ENCODE measurements at places on chromosomes 5 and 9.

DNA sequence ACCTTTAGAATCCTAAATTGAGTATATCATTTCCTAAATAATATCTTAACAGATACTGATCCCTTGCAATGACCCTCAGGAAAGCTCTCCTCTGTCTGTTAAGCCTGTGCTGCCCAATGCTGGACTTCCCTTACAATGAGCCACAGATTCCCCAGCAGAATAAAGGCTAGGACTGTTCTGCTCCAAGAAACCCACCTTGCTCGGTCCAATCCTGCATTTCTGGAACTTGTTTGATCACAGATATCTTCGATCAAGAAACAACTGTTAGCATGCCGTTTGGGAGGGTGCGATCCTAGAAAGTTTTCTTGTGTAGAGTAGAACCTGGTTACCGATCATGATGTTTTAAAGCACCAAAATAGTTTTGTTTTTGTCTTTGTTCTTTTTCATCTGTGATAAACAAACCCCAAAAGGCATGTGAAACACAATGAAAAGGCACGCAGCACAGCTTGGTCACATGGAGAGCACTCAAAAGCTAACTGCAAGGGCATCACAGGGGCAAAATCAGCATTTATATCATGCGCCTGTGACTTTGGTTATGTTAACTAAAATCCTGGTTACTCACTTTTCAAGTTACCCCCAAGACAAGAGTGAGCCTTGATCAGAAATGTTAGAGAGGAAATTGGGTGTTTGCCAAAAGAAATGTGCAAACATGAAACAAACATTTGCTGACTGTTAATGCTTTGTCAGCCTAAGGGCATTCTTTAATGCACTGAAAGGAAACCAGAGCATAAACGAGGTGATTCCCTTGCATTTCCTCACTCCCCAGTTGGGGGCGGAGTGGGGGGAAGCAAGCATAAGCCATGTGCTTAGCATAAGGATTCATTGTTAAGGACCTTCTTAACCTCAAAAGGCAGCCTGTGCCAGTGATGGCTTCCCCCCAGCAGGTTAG, 61.9 kb upstream of the ADAMTS16 start:
- no peak for DNase-seq

DNA sequence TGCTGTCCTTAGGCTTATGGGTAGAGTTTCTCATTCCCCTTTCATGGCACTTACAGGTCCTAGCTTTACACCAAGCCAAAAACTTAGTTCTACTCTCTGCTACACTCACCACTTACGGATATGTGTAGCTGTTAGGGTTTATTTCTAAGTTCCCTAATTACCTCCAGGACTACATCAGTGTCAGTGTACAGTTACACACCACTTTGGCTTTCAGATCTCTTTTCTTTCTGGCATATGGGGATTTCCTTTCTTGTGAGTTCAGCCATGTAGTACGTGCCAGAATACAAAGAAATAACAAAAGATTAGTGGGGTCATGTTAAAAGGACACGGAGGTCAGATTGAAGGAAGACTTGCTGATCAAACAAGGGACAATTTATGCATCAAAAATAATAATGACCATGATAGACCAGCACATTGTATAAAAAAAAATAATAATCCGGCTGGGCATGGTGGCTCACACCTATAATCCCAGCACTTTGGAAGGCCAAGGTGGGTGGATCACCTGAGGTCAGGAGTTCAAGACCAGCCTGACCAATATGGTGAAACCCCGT, 41.8 kb downstream of the LYRM7 start:
- no peak for DNase-seq

GRCh38 chr5:139263536-139263935, 30.0 kb upstream of the MATR3 start:
- DNase-seq = no peak

DNA sequence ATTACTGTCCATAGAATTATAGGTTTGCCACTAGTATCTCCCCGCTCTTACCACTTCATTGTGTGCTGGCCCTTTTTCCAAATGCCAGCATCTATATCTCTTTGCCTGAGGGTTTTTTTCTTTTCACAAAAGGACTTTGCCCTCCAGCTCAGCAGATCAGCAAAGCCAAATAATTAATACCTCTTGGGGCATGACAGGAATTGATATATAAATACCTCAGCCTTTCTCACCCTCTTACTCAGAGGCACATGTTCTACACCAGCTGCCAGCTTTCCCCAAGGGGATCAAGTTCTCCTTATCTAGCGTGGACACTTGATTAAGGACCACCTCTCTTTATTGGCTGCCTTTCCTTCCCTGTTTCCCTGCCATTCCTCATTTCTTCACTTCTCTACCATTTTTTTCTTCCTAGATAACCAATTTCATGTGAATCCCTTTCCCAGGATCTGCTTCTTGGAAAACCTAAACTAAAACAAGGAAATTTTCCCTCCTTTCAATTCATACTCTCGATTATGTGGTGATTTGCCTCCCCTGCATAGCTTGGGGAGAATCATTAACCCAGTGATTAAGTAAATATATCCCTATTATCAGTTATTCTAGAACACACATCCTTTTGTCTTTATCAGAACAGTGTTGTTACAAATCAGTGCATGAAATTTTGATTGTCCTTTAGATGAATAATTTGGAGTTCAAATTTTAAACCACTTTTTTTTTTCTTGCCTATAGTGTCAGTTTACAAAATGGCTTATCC, 6.9 kb upstream of the NUDT12 start:
- no peak for DNase-seq

DNA sequence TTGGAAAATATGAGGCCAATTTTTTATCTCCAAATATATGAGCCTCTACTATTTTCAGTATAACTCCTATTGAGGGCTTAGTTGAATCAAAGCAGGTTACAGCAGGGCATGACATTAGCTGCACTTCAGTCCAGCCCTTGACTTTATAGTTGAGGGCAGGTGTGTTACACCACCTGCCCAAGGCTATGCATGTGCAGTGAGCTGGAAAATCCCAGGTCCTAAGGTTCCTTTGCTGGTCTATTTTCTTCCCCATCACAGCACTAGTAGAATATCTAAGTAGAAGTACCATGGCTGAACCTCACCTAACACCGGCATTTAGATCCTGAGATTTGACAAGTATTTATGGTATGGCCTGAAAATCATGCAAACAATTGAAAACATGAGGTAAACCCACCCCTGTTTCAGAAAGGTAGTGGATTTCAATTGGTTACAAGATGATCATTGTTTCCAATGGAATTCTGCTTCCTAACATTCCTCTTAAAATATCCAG, 201.1 kb downstream of the SEMA5A start:
- DNase-seq = peak; percentile 66

Measured in NCI-H187 (cell line).